ENCODE measurements at places on chromosomes 2 and 18. TPM values are rescaled to one million over a fixed set of nuclear protein-coding genes. Genes with fewer than 3 reads are reported as not detected.

Gene DPY30
- total RNA-seq = 46.7 TPM

Gene SLC5A7
- total RNA-seq = not detected

Gene ALPG
- not detected for total RNA-seq

Gene DNAJB2
- 110 TPM for total RNA-seq

Gene HADHB
- 126 TPM for total RNA-seq

Gene AMER3
- total RNA-seq = not detected

Gene FLACC1
- 0.75 TPM for total RNA-seq

Gene ERBB4
- not detected for total RNA-seq

Gene FBXO15
- 0.33 TPM for total RNA-seq

Gene TRABD2A
- 6.2 TPM for total RNA-seq

Gene CCDC74B
- total RNA-seq = 1.5 TPM

Gene TMEM131
- 67.9 TPM for total RNA-seq

Gene PELI1
- total RNA-seq = 26.7 TPM

Gene DYSF
- 28.9 TPM for total RNA-seq

Gene LHCGR
- total RNA-seq = not detected

Gene SNRNP27
- total RNA-seq = 51.2 TPM

Gene IL36RN
- 0.67 TPM for total RNA-seq

Gene ZNF804A
- not detected for total RNA-seq

Gene DNER
- total RNA-seq = 0.42 TPM

Gene MTERF4
- total RNA-seq = 21.7 TPM

Gene KLHL14
- total RNA-seq = not detected

Data from mammary epithelial cell (primary cell).